ENCODE measurements at places on chromosomes 16 and 17. TPM values are rescaled to one million over a fixed set of nuclear protein-coding genes. Genes with fewer than 3 reads are reported as not detected.

Gene MMP25
- 7.7 TPM for total RNA-seq

Gene ABCA6
- total RNA-seq = not detected

- no peaks in the 10 kb centered on the region for H3K36me3 ChIP-seq
- H3K27me3 ChIP-seq = peaks cover 29% of the 10 kb centered on the region
- peaks cover 16% of the 10 kb centered on the region for H3K4me1 ChIP-seq
- DNase-seq = no peak
Observed at GRCh38 chr17:39150104-39150634, 1.3 kb downstream of the PLXDC1 start.

DNA sequence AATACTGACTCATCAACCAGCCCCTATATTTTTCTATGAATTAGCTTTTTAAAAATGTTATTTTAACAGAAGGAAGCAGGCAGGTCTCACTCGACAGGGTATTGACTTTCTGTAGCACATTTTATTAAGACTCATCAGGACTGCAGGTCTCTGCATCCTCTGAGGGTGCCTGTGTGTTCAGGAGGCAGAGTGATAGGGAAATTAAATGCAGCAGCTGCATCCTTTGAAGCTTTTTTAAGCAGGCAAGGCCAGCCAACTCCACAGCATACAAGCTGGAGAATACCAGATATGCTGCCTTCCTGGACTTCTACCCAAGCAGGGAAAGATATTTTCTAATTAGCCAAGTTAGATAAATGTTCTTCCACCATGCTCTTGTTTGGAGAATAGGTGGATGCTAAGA lies 124.9 kb downstream of the WSCD1 start:
- peaks cover 5% of the 10 kb centered on the region for H3K36me3 ChIP-seq
- no peaks in the 10 kb centered on the region for H3K4me1 ChIP-seq
- no peak overlapping the region for H3K4me3 ChIP-seq
- no peak overlapping the region for H3K27ac ChIP-seq
- H3K27me3 ChIP-seq = no peaks in the 10 kb centered on the region

DNA sequence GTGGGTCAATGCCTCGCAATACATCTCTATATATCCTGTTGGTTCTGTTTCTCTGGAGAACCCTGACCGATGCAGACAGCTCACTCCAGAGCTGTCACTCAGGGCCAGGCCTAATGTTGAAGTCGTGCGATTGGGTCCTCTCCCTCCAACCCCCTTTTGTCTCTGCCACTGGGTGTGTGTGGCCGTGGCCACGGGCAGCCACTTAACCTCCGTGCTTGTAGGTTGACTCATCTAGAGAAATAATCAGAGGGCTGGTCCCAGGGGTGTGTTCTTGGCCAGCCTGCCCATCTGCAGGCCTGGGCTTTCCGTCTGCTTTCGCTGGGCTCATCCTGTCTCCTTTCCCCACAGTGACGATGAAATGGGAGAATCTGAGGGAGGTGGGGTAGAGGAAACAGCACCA lies 7.4 kb downstream of the ADAD2 start:
- no peak overlapping the region for H3K27ac ChIP-seq
- H3K27me3 ChIP-seq = no peaks in the 10 kb centered on the region
- peaks cover 14% of the 10 kb centered on the region for H3K4me1 ChIP-seq

Gene SMTNL2
- not detected for total RNA-seq

Gene VAT1L
- not detected for total RNA-seq

GRCh38 chr16:82201351-82201750 lies 31.3 kb upstream of the MPHOSPH6 start:
- peaks cover 4% of the 10 kb centered on the region for H3K27me3 ChIP-seq
- no peaks in the 10 kb centered on the region for H3K36me3 ChIP-seq
- H3K4me3 ChIP-seq = no peak overlapping the region
- H3K27ac ChIP-seq = no peak overlapping the region
- peaks cover 6% of the 10 kb centered on the region for H3K4me1 ChIP-seq

Gene CNTD1
- not detected for total RNA-seq

- H3K27me3 ChIP-seq = no peaks in the 10 kb centered on the region
- H3K36me3 ChIP-seq = no peaks in the 10 kb centered on the region
- no peak overlapping the region for H3K27ac ChIP-seq
- no peak for DNase-seq
Observed at GRCh38 chr17:12282056-12282455, 261.4 kb downstream of the MAP2K4 start.

GRCh38 chr17:57939797-57940196 lies 15.4 kb downstream of the CUEDC1 start:
- no peak for DNase-seq
- no peaks in the 10 kb centered on the region for H3K36me3 ChIP-seq
- H3K27ac ChIP-seq = no peak overlapping the region
- peaks cover 17% of the 10 kb centered on the region for H3K27me3 ChIP-seq
- H3K4me1 ChIP-seq = peaks cover 12% of the 10 kb centered on the region
- H3K4me3 ChIP-seq = no peak overlapping the region

Gene TBC1D3L
- total RNA-seq = 22.5 TPM

- peaks cover 42% of the 10 kb centered on the region for H3K36me3 ChIP-seq
- H3K4me1 ChIP-seq = peaks cover 3% of the 10 kb centered on the region
- DNase-seq = no peak
- no peak overlapping the region for H3K27ac ChIP-seq
Observed at GRCh38 chr17:35715416-35715815, 16.0 kb upstream of the RASL10B start.

DNA sequence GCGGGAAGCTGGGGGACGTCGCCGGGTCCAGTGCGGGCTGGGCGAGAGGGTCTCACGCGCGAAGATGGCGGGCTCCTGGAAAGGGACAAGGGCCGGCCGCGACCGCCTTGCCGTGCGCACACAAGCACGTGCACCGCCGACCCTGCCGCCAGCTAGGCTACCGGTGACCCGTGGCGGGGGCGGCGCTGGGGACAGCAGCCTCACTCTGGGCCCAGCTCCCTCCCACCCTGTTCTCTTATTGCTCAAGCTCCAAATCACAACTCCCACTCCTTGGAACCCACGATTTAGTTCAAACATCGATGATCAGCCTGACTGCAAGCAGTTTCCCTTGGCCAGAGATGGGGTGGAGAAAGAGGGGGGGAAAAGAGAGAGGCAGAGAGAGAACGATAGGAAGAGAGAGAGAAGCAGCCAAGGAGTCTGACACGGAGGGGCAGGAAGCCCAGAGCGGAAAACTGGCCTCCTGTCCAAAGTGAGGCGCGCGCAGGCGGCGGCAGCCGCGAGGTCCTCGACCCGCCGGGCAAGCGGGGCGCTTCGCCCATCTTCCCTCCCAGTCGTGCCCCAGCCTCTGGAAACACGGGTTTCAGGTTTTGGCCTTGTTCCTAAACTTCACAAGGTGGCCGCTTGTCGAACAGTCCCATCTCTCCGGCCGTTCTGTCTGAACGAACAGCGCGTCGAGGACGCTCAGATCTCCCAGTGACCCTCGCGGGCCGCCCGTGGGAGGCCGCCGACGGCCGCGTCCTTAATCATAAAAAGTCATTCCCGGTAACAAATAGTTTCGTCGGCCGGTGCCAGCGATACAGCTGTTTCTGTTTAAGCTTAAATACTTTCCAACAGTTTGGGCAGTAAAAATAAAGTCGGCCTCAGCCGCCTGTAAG lies 1.7 kb upstream of the CBX8 start:
- peak overlapping the region; percentile 46 for H3K27ac ChIP-seq
- H3K4me3 ChIP-seq = peak overlapping the region; percentile 52
- H3K4me1 ChIP-seq = peaks cover 23% of the 10 kb centered on the region

All from activated T-helper 2 cell treated with anti-CD3 and anti-CD28 coated beads, Interferon-gamma antibody, Interleukin-2, Interleukin-4, amounts not matched to agents 10 μg/mL and 5 μg/mL and 100 μg/mL, durations not matched to agents 14 hours and 24 hours and 36 hours (primary cell).